ENCODE measurements at places on chromosomes 13 and 19. TPM values are rescaled to one million over a fixed set of nuclear protein-coding genes. Genes with fewer than 3 reads are reported as not detected.

DNA sequence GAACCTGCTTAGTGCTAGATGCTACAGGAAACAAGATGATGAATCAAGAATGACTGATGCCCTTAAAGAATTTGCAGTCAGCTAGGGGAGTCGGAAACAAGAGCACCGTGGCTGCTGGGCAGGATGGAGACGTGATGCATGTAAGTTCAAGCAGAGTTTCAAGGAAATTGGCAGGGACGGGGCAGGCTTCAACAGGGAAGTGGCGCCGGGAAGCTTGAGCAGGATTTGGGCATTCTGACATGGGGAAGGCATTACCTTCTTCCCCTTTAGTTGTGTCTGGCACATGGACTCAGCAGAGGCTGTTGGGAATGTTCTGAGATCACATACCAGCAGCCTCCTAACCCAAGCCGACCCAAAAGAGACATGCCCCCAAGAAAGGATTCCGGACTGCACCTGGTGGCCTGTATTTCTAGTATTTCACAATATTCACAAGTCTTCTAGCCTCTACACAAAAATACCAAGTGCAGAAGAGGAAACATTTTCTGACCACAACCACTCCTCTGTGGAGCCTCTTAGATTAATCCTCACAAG, 138.2 kb downstream of the CRYL1 start:
- DNase-seq = peak; percentile 74

DNA sequence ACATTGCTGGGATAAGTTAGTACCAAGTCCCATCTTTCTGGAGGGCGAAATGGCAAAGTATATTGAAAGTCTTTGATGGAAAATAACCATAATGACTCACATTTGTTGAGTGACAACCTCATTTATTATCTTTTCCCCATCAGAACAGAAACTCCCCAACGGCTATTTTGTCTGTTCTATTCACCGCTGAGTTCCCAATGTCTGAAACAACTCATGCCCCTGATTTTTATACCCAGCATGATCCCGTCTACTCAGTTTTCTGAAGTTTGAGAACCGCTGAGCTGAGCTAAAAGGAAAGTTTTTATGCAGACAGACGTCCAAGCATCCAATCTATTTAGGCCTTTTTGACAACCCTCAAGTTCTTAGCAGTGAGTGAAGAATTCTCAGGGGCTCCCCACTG, 7.8 kb upstream of the TINCR start:
- no peak for DNase-seq

DNA sequence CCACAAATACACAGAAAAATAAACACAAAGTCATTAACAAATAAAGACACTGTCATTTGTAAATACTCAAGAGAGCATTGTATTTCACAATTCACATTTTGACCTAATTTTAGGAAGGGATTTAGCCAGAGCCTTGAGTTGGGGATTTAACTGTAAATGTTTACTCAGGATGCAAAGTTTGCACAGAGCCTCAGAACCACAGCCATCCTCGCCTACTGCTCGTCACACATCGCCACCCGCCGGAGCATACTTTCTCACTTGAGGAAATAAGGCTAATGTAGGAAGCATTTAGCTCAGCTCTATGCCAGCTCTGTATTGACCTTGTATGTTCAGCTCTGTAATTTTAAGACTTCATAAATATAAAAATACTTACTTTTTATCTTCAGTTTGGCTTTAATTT, 442.7 kb downstream of the OXGR1 start:
- DNase-seq = no peak

DNA sequence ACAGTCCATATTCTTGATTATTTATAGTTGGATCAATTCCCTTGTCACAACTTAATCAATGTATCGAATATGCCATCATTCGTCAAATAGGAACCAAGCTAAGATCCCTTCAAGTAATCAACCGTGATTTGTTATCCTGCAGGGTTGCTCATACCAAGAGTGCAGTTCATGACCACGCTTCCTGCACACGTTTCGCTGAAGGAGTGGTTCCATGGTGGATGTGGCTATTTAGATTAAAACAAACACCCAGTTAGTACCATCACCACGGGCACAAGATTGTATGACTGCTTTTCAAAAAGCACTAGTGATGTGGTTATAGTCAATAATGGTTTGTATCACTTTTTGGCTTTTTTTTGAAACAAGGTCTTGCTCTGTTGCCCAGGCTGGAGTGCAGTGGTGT, 41.1 kb upstream of the CCNE1 start:
- no peak for DNase-seq

The SPIB gene
- 0.33 TPM for total RNA-seq

- no peak for DNase-seq
Measured at GRCh38 chr13:24264976-24265375, 44.4 kb upstream of the C1QTNF9 start.

GRCh38 chr13:97380696-97381095, 53.3 kb upstream of the RAP2A start:
- no peak for DNase-seq
